ENCODE measurements at places on chromosomes 2 and 18. TPM values are rescaled to one million over a fixed set of nuclear protein-coding genes. Genes with fewer than 3 reads are reported as not detected.

DNA sequence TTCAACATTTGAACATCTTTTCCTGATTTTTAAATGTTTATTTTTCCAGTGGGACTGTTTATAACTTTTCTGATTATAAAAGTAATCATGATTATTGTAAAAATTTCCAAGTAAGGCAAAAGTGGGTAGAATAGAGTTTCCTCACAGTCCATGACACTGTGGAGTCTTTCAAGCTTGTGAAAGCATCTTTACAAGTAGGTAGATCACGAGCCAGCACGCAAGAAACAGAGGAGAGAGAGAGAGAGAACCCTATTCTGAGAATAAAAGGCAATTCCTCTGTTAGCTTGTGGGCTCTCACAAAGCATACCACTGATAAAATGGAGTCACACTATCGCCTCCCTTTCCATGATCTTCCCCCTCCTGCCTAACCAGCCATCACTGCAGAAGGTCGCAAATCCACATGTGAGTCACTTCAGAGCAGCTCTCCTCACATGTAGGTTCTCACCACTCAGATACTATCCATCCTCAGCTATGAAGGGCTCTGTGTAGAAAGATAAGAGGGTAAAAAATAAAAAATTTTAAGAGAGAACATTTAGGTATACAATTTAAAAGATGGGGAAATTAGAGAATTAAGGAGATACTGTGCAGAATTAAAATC, 40.3 kb downstream of the AAK1 start:
- peaks cover 2% of the 10 kb centered on the region for H3K4me1 ChIP-seq
- DNase-seq = no peak
- H3K27ac ChIP-seq = no peak overlapping the region
- peaks cover 8% of the 10 kb centered on the region for H3K36me3 ChIP-seq

DNA sequence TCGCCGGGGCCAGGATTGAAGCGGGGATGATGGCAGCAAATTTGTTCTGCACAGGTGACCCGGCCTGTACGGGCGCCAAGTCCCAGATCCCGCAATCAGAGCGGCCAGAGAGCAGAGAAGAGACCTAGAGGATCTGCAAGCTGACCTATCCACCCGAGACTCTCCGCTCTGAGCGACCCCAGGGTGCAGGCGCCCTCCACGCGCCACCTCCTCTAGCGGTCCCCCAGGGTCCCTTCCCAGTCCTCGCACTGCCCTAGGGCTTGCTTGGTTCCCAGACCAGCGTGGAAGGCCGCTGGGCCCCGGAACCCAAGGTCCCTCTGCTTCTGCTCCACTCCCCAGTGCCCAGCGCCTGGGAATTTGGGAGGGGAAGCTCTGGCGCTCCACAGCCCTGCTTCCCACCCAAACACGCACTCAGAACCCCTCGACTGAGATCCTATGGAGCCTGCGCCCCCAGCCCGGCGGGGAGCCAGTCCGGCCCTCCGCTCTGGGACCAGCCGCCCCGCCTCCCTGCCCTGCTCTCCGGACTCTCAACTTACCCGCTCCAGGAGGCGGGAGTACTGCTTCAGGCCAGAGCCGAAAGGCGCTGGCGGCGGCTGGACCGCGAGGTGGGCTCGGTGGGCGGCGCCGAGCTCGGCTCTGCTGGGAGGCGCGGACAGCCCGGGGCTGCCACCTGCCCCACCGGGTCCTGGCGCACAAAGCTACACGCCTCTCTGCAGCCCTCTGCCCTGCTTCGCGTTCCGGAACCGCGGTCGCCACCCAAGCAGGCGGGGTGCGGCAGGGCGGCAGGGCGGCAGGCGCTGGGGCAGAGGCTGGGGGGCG, 3.0 kb upstream of the SIX3 start:
- no peaks in the 10 kb centered on the region for H3K36me3 ChIP-seq
- peak overlapping the region; percentile 52 for H3K4me3 ChIP-seq
- peaks cover 9% of the 10 kb centered on the region for H3K4me1 ChIP-seq

DNA sequence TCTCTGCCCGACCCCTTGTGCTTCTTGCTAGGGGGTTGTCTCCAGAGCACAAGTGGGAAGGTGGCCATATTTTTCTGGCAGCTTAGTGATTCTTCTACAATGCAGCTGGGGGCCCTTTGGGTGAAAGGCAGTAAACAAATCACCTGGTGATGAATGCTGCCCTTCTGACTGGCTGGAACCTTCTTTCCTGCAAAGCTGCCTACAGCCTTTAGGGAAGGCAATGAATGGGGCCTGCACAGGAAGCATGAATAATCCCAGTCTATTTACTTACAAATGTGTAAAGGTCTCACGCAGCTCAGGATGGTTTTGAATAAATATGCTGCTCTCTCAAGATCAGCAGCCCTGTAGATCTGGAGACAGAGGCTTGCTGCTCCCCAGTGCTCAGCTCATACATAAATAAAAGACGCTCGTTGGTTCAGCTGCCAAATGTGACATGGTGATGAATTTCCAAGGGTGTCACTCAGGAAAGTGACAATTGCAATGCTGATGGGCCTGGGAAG, 289.2 kb downstream of the TDRD15 start:
- no peak overlapping the region for H3K27ac ChIP-seq
- no peaks in the 10 kb centered on the region for H3K36me3 ChIP-seq
- no peaks in the 10 kb centered on the region for H3K27me3 ChIP-seq
- no peaks in the 10 kb centered on the region for H3K4me1 ChIP-seq
- DNase-seq = no peak
- H3K4me3 ChIP-seq = no peak overlapping the region

DNA sequence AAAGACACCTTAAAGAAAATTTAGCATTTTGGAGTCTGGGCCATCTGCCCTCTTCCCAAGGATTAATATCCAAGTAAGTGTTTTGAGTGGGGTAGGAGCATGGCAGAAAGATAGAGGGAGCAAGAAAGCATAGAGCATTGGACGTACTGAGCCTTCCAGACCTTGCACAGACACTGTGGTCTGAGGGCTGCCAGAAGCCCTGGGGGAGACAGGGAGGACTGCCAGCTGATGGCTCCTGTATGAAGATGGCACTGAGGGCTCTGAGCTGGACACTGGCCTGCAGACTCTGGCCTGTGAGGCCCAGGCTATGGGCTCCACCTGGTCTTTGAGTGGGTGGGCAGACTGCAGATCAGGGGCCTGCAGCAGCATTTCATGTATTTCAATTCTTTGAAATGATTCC, 2.9 kb upstream of the PKDCC start:
- DNase-seq = no peak
- peaks cover 36% of the 10 kb centered on the region for H3K27me3 ChIP-seq
- H3K36me3 ChIP-seq = no peaks in the 10 kb centered on the region

- peaks cover 7% of the 10 kb centered on the region for H3K4me1 ChIP-seq
- DNase-seq = no peak
- no peak overlapping the region for H3K27ac ChIP-seq
- H3K27me3 ChIP-seq = no peaks in the 10 kb centered on the region
Observed at GRCh38 chr2:25418944-25419677, 77.4 kb upstream of the DNMT3A start.

GRCh38 chr2:134692499-134692898, 26.3 kb downstream of the TMEM163 start:
- no peaks in the 10 kb centered on the region for H3K4me1 ChIP-seq
- no peaks in the 10 kb centered on the region for H3K36me3 ChIP-seq
- H3K27me3 ChIP-seq = peaks cover 2% of the 10 kb centered on the region
- H3K4me3 ChIP-seq = no peak overlapping the region
- DNase-seq = no peak

DNA sequence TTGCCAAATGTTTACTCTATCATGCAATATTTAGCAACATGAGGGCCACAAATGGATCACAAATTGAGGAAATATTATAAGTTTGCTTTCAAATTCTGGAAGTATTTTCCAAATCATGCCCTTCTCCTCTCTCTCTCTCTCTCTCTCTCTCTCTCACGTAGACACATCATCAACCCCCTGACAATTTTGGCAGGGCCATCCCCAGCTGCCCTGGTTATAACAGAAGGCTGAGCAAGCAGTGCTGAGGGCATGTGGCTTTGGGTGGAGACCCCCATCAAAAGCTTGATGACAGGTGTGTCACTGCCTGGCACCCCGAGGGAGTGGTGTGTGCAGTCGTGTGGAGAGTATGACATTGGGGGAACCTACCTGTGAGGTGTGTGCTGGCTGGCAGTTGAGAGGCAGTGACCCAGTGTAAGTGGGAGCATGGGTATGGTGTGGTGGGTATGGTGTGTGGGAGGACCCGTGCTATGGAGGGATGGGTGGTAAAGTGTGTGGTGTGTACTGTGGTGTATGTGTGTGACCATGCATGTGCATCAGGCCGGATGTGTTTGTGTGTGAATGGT, 224.5 kb downstream of the TTC32 start:
- no peak for DNase-seq
- H3K27me3 ChIP-seq = peaks cover 2% of the 10 kb centered on the region
- no peak overlapping the region for H3K4me3 ChIP-seq
- H3K27ac ChIP-seq = no peak overlapping the region

- H3K4me3 ChIP-seq = no peak overlapping the region
- H3K36me3 ChIP-seq = no peaks in the 10 kb centered on the region
- no peaks in the 10 kb centered on the region for H3K27me3 ChIP-seq
- DNase-seq = no peak
- H3K27ac ChIP-seq = no peak overlapping the region
- no peaks in the 10 kb centered on the region for H3K4me1 ChIP-seq
Observed at GRCh38 chr2:143482771-143483170, 353.6 kb downstream of the ARHGAP15 start.

DNA sequence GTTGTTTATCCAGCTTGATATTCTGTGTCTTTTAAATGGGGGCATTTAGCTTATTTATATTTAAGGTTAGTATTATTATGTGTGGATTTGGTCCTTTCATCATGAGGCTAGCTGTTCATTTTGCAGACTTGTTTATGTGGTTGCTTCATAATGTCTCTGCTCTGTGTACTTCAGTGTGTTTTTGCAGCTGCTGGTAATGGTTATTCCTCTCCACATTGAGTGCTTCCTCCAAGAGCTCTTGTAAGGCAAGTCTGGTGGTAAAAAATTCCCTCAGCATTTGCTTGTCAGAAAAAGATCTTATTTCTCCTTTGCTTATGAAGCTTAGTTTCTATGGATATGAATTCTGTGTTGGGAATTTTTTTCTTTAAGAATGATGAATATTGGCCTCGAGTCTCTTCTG, 47.8 kb upstream of the NT5C1B start:
- H3K27me3 ChIP-seq = no peaks in the 10 kb centered on the region
- no peak for DNase-seq
- H3K4me3 ChIP-seq = no peak overlapping the region
- H3K27ac ChIP-seq = no peak overlapping the region
- H3K4me1 ChIP-seq = no peaks in the 10 kb centered on the region

DNA sequence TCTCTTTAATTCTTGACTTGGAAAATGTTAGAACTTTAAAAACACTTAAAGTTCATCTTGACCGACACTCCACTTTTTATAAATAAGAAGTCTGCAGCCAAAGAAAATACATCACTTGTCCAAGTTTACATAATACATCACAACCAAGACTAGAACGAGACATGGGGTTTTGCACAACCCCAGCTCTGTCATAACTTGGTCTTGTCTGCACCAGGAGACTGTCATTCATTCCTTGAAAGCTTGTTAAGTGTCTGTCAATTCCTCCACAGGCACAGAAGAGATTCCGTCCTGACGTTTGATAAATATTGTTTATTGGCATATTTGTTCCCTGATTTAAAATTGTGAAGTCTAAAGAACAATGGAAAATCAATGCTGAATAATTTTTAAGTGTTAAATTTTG, 139.5 kb upstream of the SETBP1 start:
- no peaks in the 10 kb centered on the region for H3K4me1 ChIP-seq
- H3K4me3 ChIP-seq = no peak overlapping the region
- DNase-seq = no peak
- H3K36me3 ChIP-seq = no peaks in the 10 kb centered on the region
- peaks cover 2% of the 10 kb centered on the region for H3K27me3 ChIP-seq
- H3K27ac ChIP-seq = no peak overlapping the region

DNA sequence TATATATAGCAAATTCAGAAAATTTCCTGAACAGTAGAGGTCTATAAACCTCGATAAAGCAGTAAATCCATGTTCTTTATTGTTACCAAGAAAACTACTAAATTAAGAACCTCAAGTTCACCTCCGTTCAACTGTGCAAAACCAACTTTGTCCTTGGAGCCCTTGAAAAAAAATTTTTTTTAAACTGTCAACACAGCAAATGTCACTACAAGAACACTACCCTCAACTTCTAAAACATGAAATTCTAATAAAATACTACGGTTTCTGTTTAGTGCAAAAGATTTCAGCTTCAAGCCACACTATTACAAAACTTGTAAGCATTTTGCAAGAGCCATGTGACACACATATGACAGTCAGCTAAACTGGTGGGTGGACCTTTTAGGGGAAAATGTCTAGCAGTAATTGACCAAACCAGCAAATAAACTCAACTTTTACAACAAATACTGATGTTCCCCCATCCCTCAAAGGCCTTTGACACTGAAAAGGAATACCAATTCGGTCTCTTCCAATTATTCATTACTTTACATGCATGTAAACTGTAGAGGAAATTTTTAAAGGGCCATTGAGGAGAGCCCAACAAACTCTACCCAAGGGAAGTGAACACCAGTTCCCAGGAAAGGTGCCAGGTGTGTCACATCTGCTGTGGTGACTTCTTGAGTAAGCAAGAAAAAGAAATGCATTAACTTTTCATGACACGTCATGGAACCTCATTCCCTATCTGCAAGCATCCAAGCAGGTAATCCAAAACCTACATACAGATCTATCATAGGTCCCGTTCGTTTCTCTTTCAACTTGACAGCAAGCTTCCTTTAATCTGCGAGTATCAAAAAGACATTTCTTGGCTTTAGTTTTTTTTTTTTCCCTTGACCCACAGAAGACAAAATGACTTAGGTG, 1.4 kb downstream of the RAB1A start:
- no peaks in the 10 kb centered on the region for H3K36me3 ChIP-seq
- peaks cover 12% of the 10 kb centered on the region for H3K4me1 ChIP-seq
- no peaks in the 10 kb centered on the region for H3K27me3 ChIP-seq
- peak overlapping the region; percentile 88 for H3K4me3 ChIP-seq
- DNase-seq = no peak

DNA sequence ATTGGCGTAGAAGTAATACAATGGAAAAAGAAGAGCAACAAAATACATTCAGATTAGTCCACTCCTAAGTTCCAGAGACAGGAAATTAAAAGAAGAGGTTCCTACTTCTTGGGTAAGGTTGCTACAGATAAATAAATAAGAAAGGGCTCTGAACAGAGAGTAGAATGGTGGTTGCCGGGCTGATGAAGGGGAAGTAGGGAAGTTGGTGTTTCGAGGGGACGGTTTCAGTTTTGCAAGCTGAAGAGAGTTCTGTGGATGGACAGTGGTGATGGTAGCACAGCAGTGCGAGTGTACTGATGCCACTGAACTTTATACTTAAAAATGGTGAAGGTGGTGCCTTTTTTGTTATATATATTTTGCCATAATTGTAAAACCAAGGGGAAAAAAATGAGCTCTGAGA, 48.2 kb downstream of the CABYR start:
- H3K4me3 ChIP-seq = no peak overlapping the region
- peaks cover 3% of the 10 kb centered on the region for H3K27me3 ChIP-seq
- H3K27ac ChIP-seq = no peak overlapping the region

GRCh38 chr2:40680547-40680946, 228.7 kb upstream of the SLC8A1 start:
- no peaks in the 10 kb centered on the region for H3K4me1 ChIP-seq
- DNase-seq = no peak
- peaks cover 6% of the 10 kb centered on the region for H3K36me3 ChIP-seq
- H3K4me3 ChIP-seq = no peak overlapping the region
- H3K27ac ChIP-seq = no peak overlapping the region
- H3K27me3 ChIP-seq = peaks cover 2% of the 10 kb centered on the region

The ATP6V1B1 gene
- not detected for total RNA-seq

The CLEC4F gene
- total RNA-seq = 0.66 TPM

The MTCL1 gene
- total RNA-seq = 100 TPM

The RNU2-63P gene
- total RNA-seq = 8.2 TPM

The DNMT3A gene
- total RNA-seq = 175 TPM

The MEP1B gene
- total RNA-seq = not detected

The ATL2 gene
- total RNA-seq = 39.0 TPM

The LRP1B gene
- total RNA-seq = 28.7 TPM
